CD4-positive, alpha-beta T cell treated with Interleukin-15 for 1 hour (primary cell): ENCODE measurements at places on chromosomes 13 and 19.

DNA sequence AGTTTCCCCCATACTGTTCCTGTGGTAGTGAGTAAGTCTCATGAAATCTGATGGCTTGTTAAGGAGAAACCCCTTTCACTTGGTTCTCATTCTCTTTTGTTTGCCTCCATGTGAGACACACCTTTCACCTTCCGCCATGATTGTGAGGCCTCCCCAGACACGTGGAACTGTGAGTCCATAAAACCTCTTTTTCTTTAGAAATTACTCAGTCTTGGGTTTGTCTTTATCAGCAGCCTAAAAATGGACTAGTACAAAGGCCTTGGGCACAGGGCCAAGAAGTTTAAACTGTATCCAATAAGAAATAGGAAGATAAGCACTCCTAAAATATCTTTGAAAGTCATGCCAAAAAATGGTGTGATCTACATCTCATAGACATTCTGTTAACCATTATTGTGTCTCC is 176.9 kb downstream of the TBC1D4 start:
- no peak for DNase-seq

GRCh38 chr19:3440082-3440481 is 40.2 kb downstream of the SMIM24 start:
- DNase-seq = peak; percentile 54

DNA sequence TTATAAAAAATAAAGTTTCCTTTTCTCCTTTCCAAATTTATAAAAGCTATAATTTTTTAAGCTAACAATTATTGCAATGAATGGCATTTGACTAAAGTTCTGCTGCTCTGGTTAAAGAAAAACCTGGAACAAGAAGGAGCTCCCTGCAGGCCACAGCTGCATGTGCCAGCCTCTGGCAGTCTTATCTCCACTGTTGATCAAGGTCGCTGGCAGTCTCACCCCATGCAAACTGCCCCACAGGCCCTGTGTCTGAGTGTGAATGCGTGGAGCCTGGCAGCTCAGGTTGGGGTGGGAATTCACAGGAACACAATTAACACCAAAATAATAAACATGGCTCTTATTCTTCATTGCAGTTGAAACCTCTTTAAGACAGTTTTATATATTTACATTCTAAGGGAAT is 30.2 kb upstream of the FREM2 start:
- DNase-seq = no peak

- no peak for DNase-seq
Measured at GRCh38 chr19:2548966-2549365, 73.0 kb downstream of the GADD45B start.

GRCh38 chr13:27918918-27919658 is 712 bp upstream of the PDX1 start:
- no peak for DNase-seq

DNA sequence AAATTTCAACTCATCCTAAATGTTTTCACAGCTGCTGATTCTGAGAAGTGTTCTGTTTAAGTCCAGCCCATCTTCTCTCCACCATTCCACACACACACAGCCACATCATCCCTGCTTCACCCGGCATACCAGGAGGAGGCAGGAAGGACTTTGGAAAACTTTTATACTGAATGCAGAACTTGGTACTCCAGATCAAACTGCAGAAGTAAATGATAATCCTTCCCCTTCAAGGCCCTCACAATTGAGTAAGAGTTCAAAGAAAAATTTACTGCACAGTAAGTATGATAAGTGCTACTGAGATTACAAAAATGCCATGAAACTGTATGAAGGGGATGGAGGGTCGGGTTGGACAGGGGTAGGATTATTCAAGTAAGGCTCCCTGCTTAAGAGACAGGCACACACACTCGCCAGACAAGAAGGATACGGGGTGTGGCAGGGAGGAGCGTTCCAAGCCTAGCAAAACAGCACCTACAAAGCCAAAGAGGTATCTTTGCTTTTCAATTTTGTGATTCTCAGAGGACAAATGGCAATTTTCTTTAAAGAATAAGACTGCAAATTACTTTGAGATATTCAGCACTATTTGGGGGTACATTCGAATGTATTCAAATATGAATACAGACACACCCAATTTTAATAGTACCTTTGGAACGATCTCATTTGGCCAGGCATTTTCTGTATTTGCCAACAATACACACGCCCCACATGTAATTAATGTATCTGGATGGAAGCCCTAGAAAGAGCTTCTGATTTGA is 2.5 kb downstream of the USP12 start:
- DNase-seq = no peak

GRCh38 chr13:114286808-114287207 is 5.4 kb downstream of the UPF3A start:
- DNase-seq = no peak

- no peak for DNase-seq
Measured at GRCh38 chr13:93955904-93956303, 523.6 kb downstream of the DCT start.

DNA sequence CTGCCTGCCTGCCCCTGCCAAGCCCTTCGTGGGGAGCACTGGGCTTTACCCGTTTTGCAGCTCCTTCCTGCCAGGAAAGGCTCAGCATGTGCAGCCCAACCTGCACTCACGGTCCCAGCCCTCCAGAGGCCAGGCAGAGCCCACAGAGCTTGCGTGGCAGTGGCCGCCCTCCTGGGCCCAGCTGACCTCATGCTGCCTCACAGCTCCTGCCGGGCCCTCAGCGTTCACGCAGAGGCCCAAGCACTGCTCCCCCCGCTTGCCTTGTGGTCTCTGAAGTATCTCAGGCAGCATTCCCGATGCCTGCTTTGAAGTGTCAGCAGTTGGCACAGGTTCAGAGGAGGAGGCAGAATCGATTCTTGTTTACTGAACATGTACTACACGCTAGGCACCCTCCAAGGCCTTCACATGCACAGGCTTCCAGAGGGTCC is 32.5 kb downstream of the CAPN12 start:
- DNase-seq = no peak

DNA sequence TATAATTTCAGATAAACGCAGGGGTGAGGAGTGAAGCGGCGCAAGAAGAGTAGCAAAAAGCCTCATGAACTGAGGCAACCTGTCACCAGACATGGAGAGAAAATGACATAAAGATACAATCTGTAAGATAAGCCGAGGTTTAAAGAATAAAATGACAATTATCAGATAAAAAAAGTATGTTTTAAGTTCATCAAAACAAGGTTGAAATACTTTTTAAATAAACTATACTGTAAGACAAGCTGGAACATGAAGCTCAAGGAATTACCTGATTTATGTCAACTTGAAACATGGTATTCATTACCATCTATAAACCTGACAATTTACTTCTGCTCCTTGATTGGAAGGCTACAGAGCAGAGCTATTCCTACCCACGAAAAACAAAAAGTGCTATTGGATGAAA is 61.6 kb downstream of the MYCBP2 start:
- no peak for DNase-seq

DNA sequence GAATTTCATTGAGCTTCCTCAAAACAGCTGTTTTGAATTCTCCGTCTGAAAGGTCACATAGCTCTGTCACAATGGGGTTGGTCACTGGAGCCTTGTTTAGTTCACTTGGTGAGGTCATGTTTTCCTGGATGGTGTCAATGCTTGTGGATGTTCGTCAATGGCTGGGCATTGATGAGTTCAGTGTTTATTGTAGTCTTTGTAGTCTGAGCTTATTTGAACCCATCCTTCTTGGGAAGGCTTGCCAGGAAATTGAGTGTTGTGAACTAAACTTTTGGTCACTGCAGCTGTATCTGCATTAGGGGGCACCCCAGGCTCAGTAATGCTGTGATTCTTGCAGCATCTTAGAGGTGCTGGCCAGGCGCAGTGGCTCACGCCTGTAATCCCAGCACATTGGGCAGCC is 22.0 kb downstream of the BLOC1S3 start:
- no peak for DNase-seq

- DNase-seq = no peak
Measured at GRCh38 chr13:88217883-88218282, 546.7 kb downstream of the SLITRK5 start.

DNA sequence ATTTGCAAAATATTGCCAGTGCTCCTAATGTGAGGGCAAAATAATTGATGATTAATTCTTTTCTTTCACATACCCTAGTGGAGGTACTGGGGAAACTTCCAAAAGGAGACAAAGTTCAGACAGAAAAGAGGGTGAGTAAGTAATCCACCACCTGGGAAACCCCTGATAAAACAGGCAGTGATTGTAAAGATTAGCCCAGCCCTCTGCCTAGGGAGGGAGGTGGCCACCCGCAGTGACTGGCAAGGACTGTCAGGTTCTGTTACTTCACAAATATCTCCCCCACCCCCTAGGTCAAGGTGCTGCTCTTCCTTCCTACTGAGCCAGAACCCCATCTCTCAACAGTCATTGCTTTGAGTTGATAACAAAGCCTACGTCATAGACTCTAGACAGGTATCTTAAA is 239.7 kb downstream of the DNAJC15 start:
- DNase-seq = no peak

GRCh38 chr19:2039089-2039958 is 11.7 kb downstream of the MKNK2 start:
- DNase-seq = no peak

DNA sequence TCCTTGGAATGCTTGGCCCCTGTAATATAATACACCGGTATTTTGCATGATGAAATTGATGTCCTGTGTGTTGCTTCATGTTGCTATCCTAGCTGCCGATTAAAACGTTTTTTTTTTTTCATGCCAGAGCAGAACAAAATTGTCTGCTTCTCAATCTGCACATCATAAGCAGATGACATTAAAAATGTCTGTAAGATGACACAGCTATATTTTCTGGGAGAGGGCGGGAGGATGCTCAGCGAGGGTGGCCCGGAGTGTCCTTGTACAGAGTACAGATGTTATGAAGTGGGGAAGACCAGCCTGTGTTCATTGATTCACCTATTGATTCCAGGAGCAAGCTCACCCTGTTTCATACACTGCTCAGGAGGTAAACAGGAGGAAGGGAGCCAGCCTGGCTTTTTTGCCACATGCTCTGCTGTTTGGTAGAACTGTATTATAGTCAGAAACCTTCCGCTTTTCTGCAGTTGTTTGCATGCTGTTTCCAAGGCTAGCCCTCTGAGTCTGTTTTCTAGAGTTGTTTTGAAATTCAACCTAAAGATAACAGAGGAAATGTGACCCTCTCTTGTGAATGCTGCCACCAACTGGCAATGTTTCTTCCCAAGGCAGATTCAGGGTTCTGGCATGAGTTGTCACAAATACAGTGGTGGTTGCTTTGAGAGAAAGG is 4.7 kb upstream of the IRS2 start:
- no peak for DNase-seq

DNA sequence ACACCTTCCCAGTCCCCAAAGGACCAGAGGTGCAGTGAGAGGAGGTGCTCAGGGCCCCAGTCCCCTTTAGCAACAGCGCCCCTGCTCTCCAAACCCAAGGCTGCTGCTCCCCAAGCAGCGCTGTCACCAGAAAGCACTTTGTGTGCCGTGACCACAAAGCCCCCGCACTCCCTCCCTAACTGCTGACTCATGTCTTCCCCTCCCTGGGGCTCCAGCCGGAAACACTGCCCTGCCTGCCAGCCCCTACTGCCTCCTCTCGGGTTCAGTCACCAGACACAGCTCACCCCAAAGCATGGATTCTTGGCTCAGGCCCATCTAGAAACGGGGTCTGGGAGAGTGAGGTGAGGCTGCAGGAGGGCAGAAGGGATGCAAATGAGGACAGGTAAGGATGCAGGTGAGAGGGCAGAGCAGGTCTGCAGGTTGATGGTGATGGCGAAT is 4.9 kb upstream of the TNFSF14 start:
- DNase-seq = peak; percentile 82

DNA sequence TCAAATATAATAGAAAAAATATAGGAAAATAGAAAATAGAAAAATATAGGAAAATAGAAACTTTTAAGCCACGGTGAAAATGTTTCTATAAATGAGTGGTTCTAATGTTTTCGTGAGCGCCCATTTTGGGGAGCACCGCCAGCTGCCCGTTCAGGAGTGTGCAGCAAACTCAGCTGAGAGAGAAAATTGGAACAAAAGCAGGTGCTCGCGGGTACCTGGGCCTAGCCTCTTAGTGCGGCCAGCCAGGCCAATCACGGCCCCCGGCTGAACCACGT is 204 bp upstream of the PDX1 start:
- DNase-seq = no peak

GRCh38 chr13:113742000-113742441 is 17.0 kb upstream of the TMEM255B start:
- peak; percentile 51 for DNase-seq

DNA sequence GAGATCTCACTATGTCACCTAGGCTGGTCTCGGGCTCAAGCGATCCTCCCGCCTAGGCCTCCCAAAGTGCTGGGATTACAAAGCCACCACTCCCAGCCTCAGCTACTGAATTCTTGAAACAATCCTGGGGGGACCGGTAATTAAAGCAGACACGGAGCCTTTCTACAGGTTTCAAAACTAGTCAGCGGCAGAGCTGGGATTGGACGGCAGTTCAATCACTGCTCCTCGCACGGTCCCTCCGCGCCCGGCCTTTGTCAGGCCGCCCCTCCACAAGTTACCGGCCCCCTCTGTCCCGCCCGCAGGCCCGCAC is 229 bp downstream of the BORCS8 start:
- no peak for DNase-seq

GRCh38 chr13:45327253-45327955 is 13.6 kb downstream of the TPT1 start:
- no peak for DNase-seq

DNA sequence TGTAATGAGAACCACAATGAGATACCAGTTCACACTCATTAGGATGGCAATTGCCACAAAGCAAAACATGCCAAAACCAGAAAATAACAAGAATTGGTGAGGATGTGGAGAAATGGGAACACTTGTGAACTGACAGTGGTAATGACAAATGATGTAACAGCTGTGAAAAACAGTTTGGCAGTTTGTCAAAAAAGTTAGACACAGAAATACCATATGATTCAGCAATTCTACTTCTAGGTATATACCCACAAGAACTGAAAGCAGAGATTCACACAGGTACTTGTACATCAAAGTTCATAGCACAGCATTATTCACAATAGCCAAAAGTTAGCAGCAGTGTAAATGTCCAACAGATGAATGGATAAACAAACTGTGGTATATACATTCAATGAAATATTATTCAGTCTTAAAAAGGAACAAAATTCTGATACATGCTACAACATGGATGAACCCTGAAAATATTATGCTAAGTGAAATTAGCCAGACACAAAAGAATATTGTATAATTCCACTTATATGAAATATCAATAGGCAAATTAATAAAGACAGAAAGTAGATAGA is 96.5 kb downstream of the UGGT2 start:
- no peak for DNase-seq
